ENCODE measurements at places on chromosomes 13 and 19.

DNA sequence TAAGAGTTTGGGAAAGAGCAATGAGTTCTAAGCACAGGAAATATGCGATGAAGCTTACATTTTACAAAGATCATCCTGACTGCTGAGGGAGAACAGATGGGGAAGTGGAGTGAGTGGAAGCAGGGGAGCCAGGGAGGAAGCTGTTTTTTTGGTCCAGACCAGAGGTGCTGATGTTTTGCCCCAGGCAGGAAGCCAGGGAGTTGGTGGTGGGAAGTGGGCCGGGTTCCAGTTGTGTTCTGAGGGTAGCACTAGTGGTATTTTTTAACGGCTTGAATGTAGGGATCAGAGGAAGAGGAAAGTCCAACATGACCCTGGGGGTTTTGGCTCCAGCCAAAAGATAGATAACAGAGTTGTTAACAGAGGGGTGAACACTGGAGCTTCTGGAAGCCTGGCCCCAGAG, 20.7 kb upstream of the OLFM4 start:
- DNase-seq, result no peak

GRCh38 chr19:54094426-54095000, 6.1 kb downstream of the OSCAR start:
- no peak for DNase-seq

DNA sequence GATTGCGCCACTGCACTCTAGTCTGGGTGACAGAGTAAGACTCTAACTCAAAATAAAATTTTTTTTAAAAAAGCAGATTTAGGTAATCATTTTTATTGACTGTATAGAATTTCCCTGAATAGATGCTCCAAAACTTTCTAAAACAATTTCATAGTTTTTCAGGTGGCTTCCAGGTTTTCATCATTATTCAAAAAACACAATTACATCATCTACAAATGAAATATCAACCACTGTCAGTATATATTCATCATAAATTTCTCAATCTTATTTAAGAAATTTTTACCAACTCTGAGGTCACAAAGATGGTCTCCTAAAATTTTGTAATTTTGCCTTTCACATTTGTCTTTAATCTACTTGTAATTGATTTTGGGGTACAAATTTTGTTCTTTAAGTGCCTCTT, 48.1 kb downstream of the ZC3H13 start:
- no peak for DNase-seq

GRCh38 chr13:30905932-30906383, at the start of gene MEDAG:
Gene MEDAG, plus strand, starts transcription at chr13:30906271. Its CDS starts 245 bp downstream, at chr13:30906516.
- no peak for DNase-seq

DNA sequence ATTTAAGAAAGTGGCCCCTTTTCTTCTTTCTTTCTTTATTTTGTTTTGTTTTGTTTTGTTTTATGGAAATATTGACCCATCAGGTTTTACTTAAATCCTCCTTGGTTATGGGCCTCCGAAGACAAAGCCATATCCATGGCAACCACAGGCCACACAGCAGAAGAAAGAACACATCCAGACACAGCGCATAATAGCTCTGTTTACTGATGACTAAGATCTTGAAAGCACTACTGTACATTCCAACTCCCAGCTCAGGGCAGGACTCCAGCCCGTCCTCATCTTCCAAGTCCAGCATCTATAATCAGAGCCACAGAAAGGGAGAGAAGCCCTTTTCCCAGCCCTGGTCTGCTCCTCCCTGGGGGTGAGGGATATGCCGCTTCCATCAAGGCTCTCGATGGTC, 84.3 kb downstream of the NUFIP1 start:
- DNase-seq, result no peak

DNA sequence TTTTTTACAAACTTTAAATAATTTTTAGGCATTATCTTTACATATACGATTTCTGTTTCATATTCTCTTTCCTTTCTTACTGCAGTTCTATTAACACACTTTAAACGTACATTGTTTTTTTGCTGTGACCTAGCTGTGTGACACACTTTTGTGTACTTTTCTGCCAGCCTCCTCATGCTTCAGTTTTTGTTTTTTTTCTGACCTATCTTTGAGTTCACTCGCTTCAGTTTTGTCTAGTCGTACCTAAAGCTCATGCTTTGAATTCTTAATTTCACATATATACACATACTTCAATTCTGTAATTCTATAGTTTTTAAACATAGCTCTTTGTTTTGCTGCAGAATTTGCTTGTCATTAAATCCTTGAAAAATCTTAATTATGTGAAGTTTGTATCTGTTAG, 150.4 kb downstream of the PDS5B start:
- no peak for DNase-seq

GRCh38 chr19:6730941-6731670, 6.3 kb downstream of the GPR108 start:
- no peak for DNase-seq

GRCh38 chr19:4246767-4247593, at the start of gene YJU2:
Gene YJU2, plus strand, starts transcription at chr19:4247080. Its CDS starts 67 bp downstream, at chr19:4247147.
- peak; percentile 95 for DNase-seq

DNA sequence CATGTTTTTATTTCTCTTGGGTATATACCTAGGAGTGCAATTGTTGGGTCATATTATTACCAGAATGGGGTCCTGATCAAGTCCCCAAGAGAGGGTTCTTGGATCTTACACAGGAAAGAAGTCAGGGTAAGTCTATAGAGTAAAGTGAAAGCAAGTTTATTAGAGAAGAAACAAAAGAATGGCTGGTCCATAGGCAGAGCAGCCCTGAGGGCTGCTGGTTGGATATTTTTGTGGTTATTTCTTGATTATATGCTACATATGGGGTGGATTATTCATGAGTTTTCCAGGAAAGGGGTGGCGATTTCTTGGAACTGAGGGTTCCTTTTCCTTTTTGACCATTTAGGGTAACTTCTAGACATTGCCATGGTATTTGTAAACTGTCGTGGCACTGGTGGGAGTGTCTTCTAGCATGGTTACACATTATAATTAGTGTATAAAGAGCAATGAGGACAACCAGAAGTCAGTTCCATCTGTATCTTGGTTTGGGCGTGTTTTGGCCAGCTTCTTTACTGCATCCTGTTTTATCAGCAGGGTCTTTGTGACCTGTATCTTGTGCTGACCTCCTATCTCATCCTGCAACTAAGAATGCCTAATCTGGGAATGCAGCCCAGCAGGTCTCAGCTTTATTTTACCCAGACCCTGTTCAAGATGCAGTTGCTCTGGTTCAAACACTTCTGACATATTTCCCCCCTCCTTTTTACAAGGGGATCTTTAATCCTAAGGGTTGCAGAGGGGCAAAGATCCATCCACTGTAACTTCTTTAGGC, 41.1 kb downstream of the CEACAM1 start:
- DNase-seq, result no peak

DNA sequence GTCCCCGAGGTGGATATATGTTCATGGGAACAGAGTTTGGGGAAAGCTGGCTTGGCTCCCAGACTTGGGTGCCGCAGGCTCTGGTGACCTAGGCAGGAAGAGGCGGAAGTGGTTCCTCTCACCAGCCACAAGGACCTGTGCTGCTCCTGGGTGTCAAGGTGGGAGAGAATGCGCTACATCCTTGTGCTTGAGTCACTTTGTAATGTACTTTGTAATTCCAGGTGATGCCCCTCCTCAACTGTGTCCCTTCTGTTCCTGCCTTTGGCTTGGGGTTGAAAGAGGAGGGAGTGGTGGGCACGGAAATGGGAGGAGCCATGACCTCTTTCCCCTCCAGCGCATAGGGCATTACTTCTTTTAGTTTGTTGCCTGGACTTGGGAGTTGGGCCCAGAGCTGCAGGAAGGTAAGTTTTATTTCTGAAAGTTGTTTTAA, 10.9 kb downstream of the GARRE1 start:
- no peak for DNase-seq

- DNase-seq, result no peak
Measured at GRCh38 chr19:13937479-13938300, 527 bp downstream of the PODNL1 start.

GRCh38 chr13:48448959-48449614, 36.2 kb upstream of the LPAR6 start:
- DNase-seq, result no peak

GRCh38 chr19:54266133-54266532, 9.1 kb upstream of the LILRB5 start:
- peak; percentile 74 for DNase-seq

DNA sequence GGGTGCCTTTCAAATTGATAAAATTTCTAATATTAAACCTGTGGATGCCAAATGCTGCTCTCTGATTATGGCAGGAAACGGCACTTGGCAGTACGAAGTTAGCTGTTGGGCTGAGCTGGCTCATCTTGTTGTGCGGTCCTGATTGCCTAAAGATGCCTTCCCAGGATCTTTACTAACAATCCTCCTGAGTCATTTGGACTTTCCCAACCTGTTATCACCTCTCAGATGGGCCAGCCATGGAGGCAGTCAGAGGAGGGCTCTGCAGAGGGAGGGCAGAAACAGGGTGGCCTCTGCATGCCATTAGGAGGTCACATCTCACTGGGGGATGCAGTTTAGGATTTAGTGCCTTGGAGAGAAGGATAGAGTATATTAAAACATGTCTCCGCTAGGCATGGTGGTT, 27.3 kb downstream of the ALOX5AP start:
- DNase-seq, result no peak
